Lung (tissue), 17 donors: ENCODE measurements at places on chromosomes 6 and 20.

- no peaks in the 10 kb centered on the region for H3K27me3 ChIP-seq
- peaks cover 4% of the 10 kb centered on the region for H3K4me1 ChIP-seq
- no peak overlapping the region for H3K4me3 ChIP-seq
- DNase-seq, result peak; percentile 75
- no peak overlapping the region for H3K27ac ChIP-seq
- H3K36me3 ChIP-seq, result peaks cover 6% of the 10 kb centered on the region
These were observed 260.6 kb downstream of the PRL start for GRCh38 chr6:22036275-22036674.

DNA sequence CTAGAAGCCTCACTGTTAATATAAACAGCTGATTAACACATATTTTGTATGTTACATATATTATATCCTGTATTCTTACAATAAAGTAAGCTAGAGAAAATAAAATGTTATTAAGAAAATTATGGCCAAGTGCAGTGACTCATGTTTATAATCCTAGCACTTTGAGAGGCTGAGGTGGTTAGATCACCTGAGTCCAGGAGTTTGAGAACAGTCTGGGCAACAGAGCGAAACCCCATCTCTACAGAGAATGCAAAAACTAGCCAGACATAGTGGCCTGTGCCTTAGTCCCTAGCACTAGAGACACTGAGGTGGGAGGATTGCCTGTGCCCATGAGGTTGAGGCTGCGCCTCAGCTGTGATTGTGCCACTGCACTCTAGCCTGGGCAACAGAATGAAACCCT, 81.9 kb downstream of the NCOA3 start:
- H3K4me1 ChIP-seq, result peaks cover 2% of the 10 kb centered on the region
- H3K27me3 ChIP-seq, result no peaks in the 10 kb centered on the region
- H3K36me3 ChIP-seq, result peaks cover 3% of the 10 kb centered on the region
- no peak overlapping the region for H3K27ac ChIP-seq
- H3K4me3 ChIP-seq, result no peak overlapping the region

DNA sequence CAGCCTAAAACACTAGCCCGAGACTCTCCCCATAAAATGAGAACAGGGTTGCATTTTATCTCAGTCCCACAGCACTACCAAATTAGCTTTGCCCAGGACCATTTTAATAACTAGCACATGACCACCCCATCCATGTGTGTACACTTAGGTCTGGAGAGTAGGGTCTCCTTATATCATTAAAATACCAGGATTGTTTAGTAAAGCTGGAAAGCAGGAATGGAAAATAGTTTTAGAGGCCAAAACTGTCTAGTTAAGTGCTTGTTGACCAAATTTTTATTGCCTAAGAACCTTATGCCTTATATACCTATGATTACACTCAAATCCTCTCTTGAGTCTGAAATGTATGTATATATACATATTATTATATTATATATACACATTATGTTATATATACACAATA, 608.4 kb downstream of the HDGFL1 start:
- no peaks in the 10 kb centered on the region for H3K36me3 ChIP-seq
- H3K4me1 ChIP-seq, result peaks cover 19% of the 10 kb centered on the region
- no peaks in the 10 kb centered on the region for H3K27me3 ChIP-seq
- no peak for DNase-seq
- no peak overlapping the region for H3K27ac ChIP-seq
- H3K4me3 ChIP-seq, result no peak overlapping the region

DNA sequence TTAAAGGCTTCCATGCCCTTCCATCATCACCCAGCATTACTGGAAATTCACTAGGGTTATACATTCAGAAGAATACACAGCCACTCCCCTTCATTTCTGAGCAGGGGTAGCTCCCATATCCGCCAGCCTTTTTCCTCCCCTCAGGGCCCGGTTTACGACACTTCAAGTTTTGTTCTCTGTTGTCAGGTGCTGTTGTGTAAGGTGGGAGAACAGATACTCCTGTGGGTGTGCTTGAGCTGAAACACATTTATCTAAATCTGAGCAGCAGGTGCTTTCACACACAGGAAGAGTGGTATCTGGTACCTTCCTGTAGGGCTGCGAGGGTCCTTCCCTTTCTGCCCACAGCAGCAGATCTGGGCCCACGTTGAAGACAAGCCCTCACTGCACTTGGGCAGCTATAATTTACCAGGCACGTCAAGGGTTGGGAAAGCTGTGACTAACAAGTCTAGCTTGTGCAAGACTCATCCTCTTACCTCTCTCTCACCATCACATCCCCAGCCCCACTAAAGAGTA, 215.8 kb upstream of the RREB1 start:
- H3K27me3 ChIP-seq, result no peaks in the 10 kb centered on the region
- H3K4me1 ChIP-seq, result peaks cover 9% of the 10 kb centered on the region
- peak overlapping the region; percentile 71 for H3K27ac ChIP-seq
- H3K36me3 ChIP-seq, result no peaks in the 10 kb centered on the region
- DNase-seq, result no peak

DNA sequence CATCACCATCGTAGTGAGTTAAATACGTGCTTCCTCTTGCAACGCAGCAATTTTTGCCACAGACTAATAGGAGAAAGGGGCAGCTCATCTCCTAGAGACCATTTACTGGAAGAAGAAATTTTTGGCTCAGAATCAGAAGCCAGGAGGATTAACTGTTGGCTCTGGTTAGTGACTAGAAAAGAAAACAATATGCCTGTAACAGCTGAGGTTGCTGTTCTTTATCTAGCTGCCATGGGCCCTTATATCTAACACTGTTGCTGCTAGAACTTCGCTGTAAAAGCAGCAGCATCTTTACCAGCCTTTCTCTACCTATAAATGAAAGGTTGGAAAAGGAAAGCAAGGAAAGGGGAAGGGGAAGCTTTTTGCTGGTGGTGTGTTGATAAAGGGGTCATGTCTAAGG, 65.9 kb downstream of the FAM135A start:
- no peak overlapping the region for H3K4me3 ChIP-seq
- peaks cover 24% of the 10 kb centered on the region for H3K36me3 ChIP-seq
- no peak overlapping the region for H3K27ac ChIP-seq
- H3K4me1 ChIP-seq, result peaks cover 4% of the 10 kb centered on the region
- DNase-seq, result peak; percentile 91
- no peaks in the 10 kb centered on the region for H3K27me3 ChIP-seq

- no peaks in the 10 kb centered on the region for H3K36me3 ChIP-seq
- no peak overlapping the region for H3K27ac ChIP-seq
- H3K27me3 ChIP-seq, result no peaks in the 10 kb centered on the region
- DNase-seq, result no peak
- no peak overlapping the region for H3K4me3 ChIP-seq
- no peaks in the 10 kb centered on the region for H3K4me1 ChIP-seq
These were observed 118.0 kb upstream of the IRAK1BP1 start for GRCh38 chr6:78749326-78749725.

- no peak overlapping the region for H3K4me3 ChIP-seq
- peak; percentile 36 for DNase-seq
- H3K36me3 ChIP-seq, result no peaks in the 10 kb centered on the region
- no peaks in the 10 kb centered on the region for H3K27me3 ChIP-seq
These were observed 195.4 kb downstream of the TBX18 start for GRCh38 chr6:84568971-84569370.

GRCh38 chr6:154653385-154653784, 79.8 kb upstream of the SCAF8 start:
- H3K4me3 ChIP-seq, result no peak overlapping the region
- H3K36me3 ChIP-seq, result no peaks in the 10 kb centered on the region
- H3K27ac ChIP-seq, result peak overlapping the region; percentile 26
- peaks cover 5% of the 10 kb centered on the region for H3K4me1 ChIP-seq

- H3K27ac ChIP-seq, result no peak overlapping the region
- no peak overlapping the region for H3K4me3 ChIP-seq
- H3K4me1 ChIP-seq, result no peaks in the 10 kb centered on the region
- peak; percentile 69 for DNase-seq
- no peaks in the 10 kb centered on the region for H3K36me3 ChIP-seq
These were observed 111.9 kb upstream of the GGTLC1 start for GRCh38 chr20:24100370-24101011.

DNA sequence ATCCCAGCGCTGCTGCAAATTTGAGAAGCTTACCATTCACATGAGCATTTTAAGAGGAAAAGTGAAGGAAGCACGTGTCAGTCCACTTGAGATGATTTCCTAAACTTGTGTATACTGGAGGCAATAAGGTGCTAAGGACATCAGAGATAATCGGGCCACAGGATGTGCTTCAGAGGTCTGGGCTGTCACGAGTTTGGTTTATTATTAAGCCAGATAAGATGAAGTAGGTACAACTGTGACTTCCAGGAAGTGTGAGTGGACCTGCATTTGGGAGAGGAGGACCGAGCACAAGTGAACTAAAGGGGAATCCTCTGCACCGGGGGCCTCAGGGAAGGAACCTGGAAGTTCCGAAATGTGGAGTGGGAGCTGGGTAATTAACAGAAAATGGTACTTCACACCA, 1.4 kb downstream of the SAMD5 start:
- peaks cover 7% of the 10 kb centered on the region for H3K4me1 ChIP-seq
- H3K27ac ChIP-seq, result no peak overlapping the region
- H3K36me3 ChIP-seq, result no peaks in the 10 kb centered on the region

DNA sequence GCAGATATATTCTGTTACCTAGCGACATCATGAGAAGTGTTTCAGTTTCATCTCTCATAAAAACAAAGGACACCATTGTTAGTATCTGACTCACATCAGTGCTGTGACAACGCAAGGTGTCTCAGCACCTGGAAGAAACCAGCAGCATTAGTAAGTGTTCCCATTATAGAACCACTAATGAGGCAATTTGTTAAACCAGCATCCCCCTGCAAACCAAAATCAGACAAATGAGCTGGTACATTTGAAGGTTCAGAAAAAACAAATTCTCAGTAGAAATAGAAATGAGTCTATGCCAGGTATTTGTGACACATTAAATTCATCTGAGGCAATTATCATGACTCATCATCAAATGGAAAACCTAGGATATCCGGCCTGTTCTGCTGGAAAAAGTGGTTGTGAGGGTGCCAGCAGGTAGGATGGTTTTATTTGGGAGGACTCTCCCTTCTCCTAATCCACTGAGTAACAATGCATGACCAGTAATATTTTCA, 151.7 kb downstream of the TMEM200A start:
- DNase-seq, result no peak
- no peaks in the 10 kb centered on the region for H3K36me3 ChIP-seq
- H3K27me3 ChIP-seq, result no peaks in the 10 kb centered on the region
- no peaks in the 10 kb centered on the region for H3K4me1 ChIP-seq
- no peak overlapping the region for H3K4me3 ChIP-seq
- no peak overlapping the region for H3K27ac ChIP-seq

DNA sequence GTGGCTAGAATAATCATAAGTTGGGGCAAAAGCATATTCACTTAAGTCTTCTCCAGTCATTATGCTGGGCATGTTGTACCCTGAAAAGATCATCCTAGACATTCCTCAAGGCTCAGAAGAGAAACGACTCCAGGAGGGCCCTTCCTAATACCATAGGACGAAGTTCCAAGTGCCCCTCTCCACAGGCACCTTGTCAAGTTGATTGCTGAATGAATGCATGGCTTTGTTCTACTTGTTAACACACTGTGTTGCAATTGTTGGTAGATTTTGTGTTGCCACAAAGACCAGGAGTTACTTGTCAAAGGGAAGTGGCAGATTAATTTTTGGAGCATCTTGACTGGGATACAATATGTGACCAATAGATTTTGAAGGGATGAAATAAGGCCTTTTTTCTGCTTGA, 194.3 kb upstream of the SMLR1 start:
- no peak overlapping the region for H3K4me3 ChIP-seq
- DNase-seq, result peak; percentile 3
- no peaks in the 10 kb centered on the region for H3K4me1 ChIP-seq
- H3K36me3 ChIP-seq, result no peaks in the 10 kb centered on the region
- H3K27me3 ChIP-seq, result no peaks in the 10 kb centered on the region
- no peak overlapping the region for H3K27ac ChIP-seq

GRCh38 chr6:43938178-43939105, 168.4 kb downstream of the VEGFA start:
- H3K27ac ChIP-seq, result no peak overlapping the region
- no peaks in the 10 kb centered on the region for H3K36me3 ChIP-seq
- no peak overlapping the region for H3K4me3 ChIP-seq
- peaks cover 14% of the 10 kb centered on the region for H3K4me1 ChIP-seq
- H3K27me3 ChIP-seq, result no peaks in the 10 kb centered on the region
- DNase-seq, result no peak

- no peaks in the 10 kb centered on the region for H3K27me3 ChIP-seq
- H3K27ac ChIP-seq, result no peak overlapping the region
- no peaks in the 10 kb centered on the region for H3K36me3 ChIP-seq
- H3K4me3 ChIP-seq, result no peak overlapping the region
- DNase-seq, result no peak
These were observed 38.1 kb upstream of the UTRN start for GRCh38 chr6:144246988-144247387.

- no peak overlapping the region for H3K27ac ChIP-seq
- no peaks in the 10 kb centered on the region for H3K36me3 ChIP-seq
- H3K4me3 ChIP-seq, result no peak overlapping the region
- peaks cover 3% of the 10 kb centered on the region for H3K4me1 ChIP-seq
- no peak for DNase-seq
- H3K27me3 ChIP-seq, result no peaks in the 10 kb centered on the region
These were observed 37.9 kb upstream of the TGM2 start for GRCh38 chr20:38202982-38203293.

GRCh38 chr6:112038268-112038667, 15.6 kb upstream of the CCN6 start:
- no peak for DNase-seq
- no peaks in the 10 kb centered on the region for H3K4me1 ChIP-seq
- no peak overlapping the region for H3K4me3 ChIP-seq
- no peaks in the 10 kb centered on the region for H3K36me3 ChIP-seq
- no peaks in the 10 kb centered on the region for H3K27me3 ChIP-seq
- no peak overlapping the region for H3K27ac ChIP-seq

- no peak for DNase-seq
- H3K4me1 ChIP-seq, result no peaks in the 10 kb centered on the region
- no peaks in the 10 kb centered on the region for H3K27me3 ChIP-seq
- H3K36me3 ChIP-seq, result no peaks in the 10 kb centered on the region
These were observed 171.7 kb downstream of the CLIC5 start for GRCh38 chr6:45843848-45844521.

DNA sequence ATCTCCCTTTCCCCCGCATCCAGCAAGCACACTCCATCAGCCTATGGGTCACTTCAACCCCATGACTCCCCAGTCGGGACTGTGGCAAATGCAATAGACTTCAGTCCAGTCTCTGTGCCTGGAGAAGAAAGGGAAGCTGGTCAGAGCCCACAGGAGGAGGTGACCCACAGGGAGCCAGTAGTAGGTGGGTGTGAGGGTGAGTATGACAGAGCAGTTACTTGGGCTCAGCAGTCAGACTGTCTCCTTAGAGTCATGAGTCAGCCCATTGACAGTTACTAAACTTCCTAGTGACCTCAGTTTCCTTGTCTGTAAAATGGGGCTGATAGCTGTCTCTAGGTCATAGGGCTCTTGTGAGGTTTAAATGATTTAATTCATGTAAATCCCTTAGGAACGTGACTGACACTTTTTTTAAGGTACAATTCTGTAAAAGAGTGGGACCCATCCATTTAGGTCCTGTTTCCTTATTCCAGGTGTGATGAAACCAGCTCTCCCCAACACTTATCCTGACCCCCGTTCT, 33.9 kb upstream of the HLA-C start:
- H3K4me1 ChIP-seq, result no peaks in the 10 kb centered on the region
- H3K4me3 ChIP-seq, result no peak overlapping the region
- no peak overlapping the region for H3K27ac ChIP-seq
- H3K27me3 ChIP-seq, result peaks cover 25% of the 10 kb centered on the region
- DNase-seq, result no peak
- H3K36me3 ChIP-seq, result no peaks in the 10 kb centered on the region

GRCh38 chr6:1654054-1654453, 44.3 kb downstream of the FOXC1 start:
- no peak overlapping the region for H3K4me3 ChIP-seq
- no peak overlapping the region for H3K27ac ChIP-seq
- no peaks in the 10 kb centered on the region for H3K36me3 ChIP-seq

- H3K4me3 ChIP-seq, result no peak overlapping the region
- H3K4me1 ChIP-seq, result peaks cover 3% of the 10 kb centered on the region
These were observed 512.5 kb downstream of the BCKDHB start for GRCh38 chr6:80618953-80619352.
